ENCODE measurements at places on chromosomes 2 and 18.

GRCh38 chr2:46200861-46201605 is 96.2 kb upstream of the EPAS1 start:
- no peak for DNase-seq

- no peak for DNase-seq
Measured at GRCh38 chr2:112897624-112897978, 13.4 kb upstream of the IL37 start.

DNA sequence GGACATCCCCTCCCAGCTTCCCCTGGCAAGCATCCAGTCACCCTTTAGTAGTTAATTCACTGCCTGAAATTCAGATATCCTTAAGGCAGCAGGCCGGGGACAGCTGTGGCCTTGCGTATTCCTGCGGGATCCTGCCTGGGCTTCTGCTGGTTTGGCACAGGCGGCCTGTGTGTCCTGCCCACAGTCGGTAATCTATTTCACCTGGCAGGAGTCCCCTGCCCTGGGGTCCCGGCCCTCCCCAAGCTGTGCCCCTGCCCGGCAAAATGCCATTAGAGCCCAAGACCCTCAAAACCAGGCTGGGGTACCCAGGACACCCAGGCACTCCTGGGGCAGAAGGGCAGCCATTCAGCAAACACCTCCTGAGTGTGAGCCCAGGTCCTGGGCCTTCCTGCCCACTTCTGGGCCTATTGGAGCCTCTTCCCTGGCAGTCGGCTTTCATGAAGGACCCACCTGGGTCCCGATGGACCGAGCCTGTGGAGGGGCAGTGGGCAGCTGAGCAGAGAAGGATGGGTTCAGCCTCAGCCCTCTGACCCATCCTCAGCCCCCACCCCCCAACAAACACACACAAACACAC is 11.6 kb downstream of the CROCC2 start:
- no peak for DNase-seq

- peak; percentile 74 for DNase-seq
Measured at GRCh38 chr2:11446733-11447248, 19.2 kb downstream of the E2F6 start.

- DNase-seq, result no peak
Measured at GRCh38 chr2:174827371-174828369, 63.4 kb upstream of the CHRNA1 start.

- peak; percentile 40 for DNase-seq
Measured at GRCh38 chr2:37344453-37345361, at the start of gene QPCT. Gene QPCT (plus strand): TSS chr2:37344630. CDS start chr2:37344732, 102 bp downstream.

DNA sequence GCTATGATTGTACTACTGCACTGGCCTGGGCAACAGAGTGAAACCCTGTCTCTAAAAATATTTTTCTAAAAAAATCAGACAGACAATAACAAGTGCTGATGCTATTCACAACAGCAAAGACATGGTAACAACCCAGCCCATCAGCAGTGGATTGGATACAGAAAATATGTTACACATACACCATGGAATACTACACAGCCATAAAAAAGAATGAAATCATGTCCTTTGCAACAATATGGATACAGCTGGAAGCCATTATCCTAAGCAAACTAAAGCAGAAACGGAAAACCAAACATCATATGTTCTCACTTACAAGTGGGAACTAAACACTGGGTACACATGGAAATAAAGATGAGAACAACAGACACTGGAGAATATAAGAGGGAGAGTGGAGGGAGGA is 19.9 kb downstream of the FAM161A start:
- no peak for DNase-seq

- peak; percentile 49 for DNase-seq
Measured at GRCh38 chr18:34867520-34867919, 157.4 kb downstream of the DTNA start.

DNA sequence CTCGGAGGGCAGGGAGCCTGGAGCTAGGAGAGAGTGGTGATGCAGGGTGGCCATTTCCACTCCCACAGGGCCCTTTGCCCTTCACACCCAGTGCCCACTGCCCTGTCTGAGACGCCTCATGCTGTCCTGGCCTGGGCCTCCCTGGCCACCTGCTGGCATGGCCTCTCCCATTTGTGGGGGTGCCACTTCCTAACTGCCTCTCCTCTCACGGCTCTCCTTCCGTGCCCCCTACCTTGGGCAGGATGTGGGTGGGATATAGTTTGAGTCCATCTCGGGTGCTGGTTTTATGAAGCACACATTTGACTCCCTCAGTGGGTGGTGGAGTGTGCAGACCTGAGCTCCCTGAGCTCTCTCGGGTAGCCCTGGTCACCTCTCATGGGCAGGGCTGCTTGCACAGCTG is 46.0 kb downstream of the DGKD start:
- no peak for DNase-seq

DNA sequence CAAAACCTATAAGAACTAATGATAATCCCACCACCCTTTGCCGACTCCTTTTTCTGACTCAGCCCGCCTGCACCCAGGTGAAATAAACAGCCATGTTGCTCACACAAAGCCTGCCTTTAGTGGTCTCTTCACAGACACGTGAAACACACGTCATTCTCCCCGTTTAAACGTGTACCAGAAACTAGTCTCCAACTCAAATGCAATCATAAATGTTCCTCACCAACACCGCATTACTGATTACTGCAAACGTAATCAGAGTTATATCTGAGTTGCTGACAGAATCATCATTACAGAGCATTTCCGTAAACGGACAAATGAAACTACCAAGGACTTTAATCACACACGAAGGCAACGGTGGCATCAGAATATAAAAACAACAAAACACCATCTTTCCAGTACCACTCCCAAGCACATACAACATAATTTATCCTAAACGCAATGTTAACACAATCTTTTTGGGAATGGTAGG is 1.9 kb downstream of the CLK1 start:
- peak; percentile 84 for DNase-seq

DNA sequence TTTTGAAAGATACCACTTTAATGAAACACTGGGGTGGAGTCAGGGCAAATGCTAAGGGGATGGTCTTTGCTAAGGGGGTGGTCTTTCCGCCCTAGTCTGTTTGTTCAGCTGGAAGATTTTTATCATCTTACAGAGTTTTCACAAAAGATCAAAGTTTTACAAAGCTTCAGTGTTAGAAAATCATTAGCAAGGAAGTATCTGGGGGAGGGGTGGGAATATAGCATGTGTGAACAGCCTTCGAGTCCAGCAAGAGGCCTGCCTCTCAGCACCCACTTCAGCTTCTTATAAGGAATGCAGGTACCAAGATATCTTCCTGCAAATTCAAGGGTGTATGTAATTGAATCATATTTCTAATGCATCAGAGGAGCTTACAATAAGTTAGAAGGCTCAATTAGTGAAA is 112.9 kb downstream of the RAPGEF4 start:
- no peak for DNase-seq

- peak; percentile 68 for DNase-seq
Measured at GRCh38 chr18:12359515-12359927, 17.5 kb downstream of the AFG3L2 start.

- peak; percentile 83 for DNase-seq
Measured at GRCh38 chr2:162025121-162025911, 48.7 kb downstream of the DPP4 start.

Measured in fibroblast of mammary gland (primary cell).